Activated naive CD8-positive, alpha-beta T cell treated with anti-CD3 and anti-CD28 coated beads, Interleukin-2, amount 50 U/mL, for 24 hours (primary cell): ENCODE measurements at places on chromosomes 6 and 20.
A peak's percentile ranks its signal among the peaks of the same experiment; 100 is the strongest.

- DNase-seq: no peak
- H3K4me1 ChIP-seq: peaks cover 36% of the 10 kb centered on the region
- peaks cover 30% of the 10 kb centered on the region for H3K36me3 ChIP-seq
- peak overlapping the region; percentile 71 for H3K27ac ChIP-seq
Measured at GRCh38 chr6:43627008-43627825, 1.8 kb downstream of the GTPBP2 start.

GRCh38 chr20:17358854-17359253, 132.0 kb downstream of the PCSK2 start:
- no peak for DNase-seq
- no peak overlapping the region for H3K27ac ChIP-seq

DNA sequence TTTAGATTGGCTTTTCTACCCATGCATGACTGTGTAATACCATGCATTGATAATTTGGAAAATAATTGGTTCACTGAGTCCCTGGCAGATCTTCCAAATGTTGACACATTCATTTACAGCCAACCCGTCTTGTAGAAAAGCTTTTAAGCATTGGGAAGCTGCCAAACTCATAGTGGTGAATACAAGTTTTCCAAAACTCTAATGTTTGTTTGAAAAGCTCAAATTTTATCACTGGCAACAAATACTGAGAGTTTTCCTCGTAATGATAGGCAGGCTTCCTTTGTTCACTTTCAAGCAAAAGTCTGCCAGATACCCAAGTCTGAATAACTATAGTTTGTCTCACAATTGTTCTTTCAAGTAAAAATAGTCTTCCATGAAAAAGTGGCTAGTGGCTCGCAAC, 143.0 kb downstream of the FIG4 start:
- no peaks in the 10 kb centered on the region for H3K27me3 ChIP-seq
- no peak for DNase-seq
- H3K27ac ChIP-seq: no peak overlapping the region
- no peaks in the 10 kb centered on the region for H3K4me1 ChIP-seq

DNA sequence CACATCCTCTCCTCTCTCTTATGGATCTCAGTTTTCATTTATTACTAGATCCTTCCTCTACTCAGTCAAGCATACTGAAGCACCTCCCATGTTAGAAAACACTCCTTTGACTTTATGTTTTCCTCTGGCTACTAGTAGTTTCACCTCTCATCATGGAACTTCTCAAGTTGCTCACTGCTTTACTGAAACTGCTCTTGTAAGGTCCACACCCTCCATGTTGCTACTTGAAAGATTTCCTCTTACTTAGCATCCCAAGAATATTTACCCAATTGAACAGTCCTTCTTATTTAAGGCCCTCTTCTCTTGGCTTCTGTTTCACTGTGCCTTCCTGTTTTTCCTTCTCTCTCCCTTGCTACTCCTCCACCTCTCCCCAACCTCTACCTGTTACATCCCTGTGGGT, 230.3 kb downstream of the TBC1D7 start:
- no peaks in the 10 kb centered on the region for H3K27me3 ChIP-seq
- DNase-seq: no peak
- H3K36me3 ChIP-seq: no peaks in the 10 kb centered on the region
- H3K4me1 ChIP-seq: no peaks in the 10 kb centered on the region
- H3K27ac ChIP-seq: no peak overlapping the region
- no peak overlapping the region for H3K4me3 ChIP-seq

- peaks cover 41% of the 10 kb centered on the region for H3K4me1 ChIP-seq
- H3K36me3 ChIP-seq: peaks cover 20% of the 10 kb centered on the region
- H3K27me3 ChIP-seq: no peaks in the 10 kb centered on the region
- DNase-seq: peak; percentile 32
- H3K27ac ChIP-seq: peak overlapping the region; percentile 96
Measured at GRCh38 chr6:15246666-15247499, 1.0 kb downstream of the JARID2 start.

DNA sequence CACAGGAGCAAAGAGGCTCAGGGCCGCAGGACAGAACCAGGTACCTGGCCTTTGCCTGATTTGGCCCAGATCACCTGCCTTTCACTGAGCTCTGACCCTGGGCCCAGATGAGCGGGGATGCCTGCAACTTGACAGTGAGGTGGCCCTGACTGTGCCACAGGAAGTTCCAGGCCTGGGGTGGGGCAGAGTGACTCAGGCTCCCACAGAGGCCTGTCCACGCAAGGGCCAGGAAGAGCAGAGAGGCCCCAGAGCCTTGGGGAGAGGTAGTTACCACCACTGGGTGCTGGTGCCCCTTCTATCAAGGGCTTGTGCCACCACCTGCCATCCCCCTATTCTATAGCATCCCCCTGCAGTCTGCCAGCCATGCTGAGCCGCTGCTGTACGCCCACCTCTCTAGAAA, 4.1 kb upstream of the NOL4L start:
- peaks cover 21% of the 10 kb centered on the region for H3K27me3 ChIP-seq
- no peak overlapping the region for H3K4me3 ChIP-seq
- no peak overlapping the region for H3K27ac ChIP-seq
- H3K4me1 ChIP-seq: peaks cover 13% of the 10 kb centered on the region
- H3K36me3 ChIP-seq: no peaks in the 10 kb centered on the region

DNA sequence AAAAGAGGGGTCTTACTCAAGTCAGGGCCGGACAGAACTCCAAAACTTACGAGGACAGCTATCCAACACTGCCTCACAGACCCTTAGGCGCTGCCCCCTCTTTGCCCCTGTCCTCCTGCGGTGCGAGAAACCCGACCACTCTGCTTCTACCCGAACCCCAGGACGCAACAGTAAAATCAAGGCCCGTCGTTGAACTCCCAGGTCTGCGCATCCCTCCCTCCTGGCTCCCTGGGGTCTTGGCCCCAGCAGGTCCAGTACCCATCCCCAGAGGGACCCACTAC, 6.4 kb downstream of the OLIG3 start:
- peaks cover 2% of the 10 kb centered on the region for H3K36me3 ChIP-seq
- peaks cover 32% of the 10 kb centered on the region for H3K4me1 ChIP-seq
- DNase-seq: no peak

DNA sequence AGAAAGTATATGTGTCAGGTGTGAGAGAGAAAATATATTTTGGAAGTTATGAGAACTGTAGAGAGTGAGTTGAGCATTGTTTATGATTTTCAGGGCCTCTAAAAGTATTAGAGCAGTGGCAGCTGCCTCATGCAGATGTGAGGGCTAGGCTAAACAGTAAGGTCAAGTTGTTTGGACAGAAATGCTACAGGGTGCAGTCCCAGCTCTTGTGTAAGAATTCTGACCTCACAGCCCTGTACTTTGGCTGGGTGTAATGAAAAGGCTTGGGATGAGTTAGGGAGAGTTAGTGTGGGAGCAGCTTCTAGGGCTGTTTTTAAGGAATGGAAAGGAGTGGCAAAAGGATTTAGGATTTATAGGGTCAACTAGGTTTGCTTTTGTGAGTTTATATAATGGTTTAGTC, 764.8 kb upstream of the ADGRB3 start:
- no peak for DNase-seq
- H3K27me3 ChIP-seq: no peaks in the 10 kb centered on the region
- no peaks in the 10 kb centered on the region for H3K4me1 ChIP-seq
- no peaks in the 10 kb centered on the region for H3K36me3 ChIP-seq
- H3K4me3 ChIP-seq: no peak overlapping the region

DNA sequence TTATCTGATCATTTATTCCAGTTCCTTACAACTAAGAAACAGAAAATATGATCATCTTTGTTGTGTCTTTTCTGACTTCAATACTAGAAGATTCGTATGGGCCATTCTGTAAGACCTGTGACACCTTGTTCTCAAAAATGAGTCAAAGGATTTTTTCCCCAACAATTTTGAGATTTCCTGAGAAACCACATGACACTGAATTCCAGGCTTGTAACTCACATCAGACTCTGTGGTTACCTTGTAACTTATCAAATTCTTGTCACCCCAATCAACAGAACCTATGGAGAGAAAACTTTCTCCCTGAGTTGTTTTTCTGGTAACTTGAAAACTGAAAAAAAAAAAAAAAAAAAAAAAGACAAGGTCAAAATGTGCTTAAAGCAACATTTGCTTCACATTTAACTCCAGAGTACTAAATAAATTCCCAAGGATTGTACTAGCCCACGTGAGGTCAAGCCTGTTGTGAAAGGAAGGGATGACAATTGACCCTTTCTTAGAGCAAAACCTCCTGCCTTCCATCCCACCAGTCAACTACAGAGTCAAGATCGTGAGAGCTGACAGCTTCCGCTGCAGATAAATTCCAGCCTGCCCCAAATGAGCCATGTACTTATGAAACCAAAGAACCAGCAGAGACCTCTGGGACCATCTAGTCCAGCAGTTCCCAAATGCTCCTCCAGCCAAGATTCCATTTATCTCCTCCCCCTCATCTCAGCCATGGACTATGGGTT, 140.3 kb downstream of the TBX18 start:
- no peaks in the 10 kb centered on the region for H3K36me3 ChIP-seq
- DNase-seq: no peak
- H3K4me3 ChIP-seq: no peak overlapping the region
- H3K27ac ChIP-seq: no peak overlapping the region
- H3K27me3 ChIP-seq: no peaks in the 10 kb centered on the region

- no peak overlapping the region for H3K27ac ChIP-seq
- peaks cover 13% of the 10 kb centered on the region for H3K4me1 ChIP-seq
- no peak overlapping the region for H3K4me3 ChIP-seq
- DNase-seq: no peak
Measured at GRCh38 chr6:20744911-20745557, 210.8 kb downstream of the CDKAL1 start.

- no peak overlapping the region for H3K27ac ChIP-seq
- H3K27me3 ChIP-seq: peaks cover 39% of the 10 kb centered on the region
- no peak overlapping the region for H3K4me3 ChIP-seq
- H3K4me1 ChIP-seq: peaks cover 8% of the 10 kb centered on the region
- H3K36me3 ChIP-seq: no peaks in the 10 kb centered on the region
- no peak for DNase-seq
Measured at GRCh38 chr20:995170-995569, 6.9 kb downstream of the RSPO4 start.

GRCh38 chr6:45388328-45388727, 10.6 kb upstream of the SUPT3H start:
- DNase-seq: no peak
- peaks cover 12% of the 10 kb centered on the region for H3K36me3 ChIP-seq
- H3K27ac ChIP-seq: no peak overlapping the region
- peaks cover 2% of the 10 kb centered on the region for H3K4me1 ChIP-seq

DNA sequence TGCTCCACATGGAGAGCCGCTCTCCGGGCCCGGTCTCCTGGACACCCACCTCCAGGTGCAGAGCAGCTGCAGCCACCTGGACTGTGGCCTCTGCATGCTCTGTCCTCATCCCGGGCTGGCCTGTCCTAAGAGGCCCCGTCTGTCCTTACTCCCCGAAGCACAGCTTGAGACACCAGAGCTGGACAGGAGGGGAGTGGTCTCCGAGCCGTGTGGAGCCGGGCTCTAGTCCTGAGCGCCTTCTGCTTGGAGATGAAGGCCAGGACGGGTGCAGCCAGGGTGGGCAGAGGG, 6.7 kb upstream of the NTSR1 start:
- H3K4me1 ChIP-seq: peaks cover 4% of the 10 kb centered on the region
- no peaks in the 10 kb centered on the region for H3K36me3 ChIP-seq
- H3K27me3 ChIP-seq: peaks cover 3% of the 10 kb centered on the region
- H3K4me3 ChIP-seq: no peak overlapping the region
- H3K27ac ChIP-seq: no peak overlapping the region
- DNase-seq: no peak

DNA sequence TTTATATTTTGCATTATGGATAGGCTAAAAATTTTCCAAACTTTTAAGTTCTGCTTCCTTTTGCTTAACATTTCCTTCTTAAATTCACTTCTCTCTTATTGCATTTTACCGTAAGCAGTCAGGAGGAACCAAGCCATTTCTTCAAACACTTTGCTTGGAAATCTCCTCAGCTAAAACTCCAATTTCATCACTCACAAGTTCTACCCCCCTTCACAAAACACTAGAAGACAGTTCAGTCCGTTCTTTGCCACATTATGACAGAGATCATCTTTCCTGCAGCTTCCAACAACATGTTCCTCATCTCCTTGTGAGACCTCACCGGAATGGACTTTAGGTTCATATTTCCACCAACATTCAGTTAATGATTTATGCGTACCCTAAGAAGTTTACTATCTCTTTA, 79.2 kb upstream of the LY86 start:
- no peaks in the 10 kb centered on the region for H3K4me1 ChIP-seq
- H3K27ac ChIP-seq: no peak overlapping the region
- peaks cover 59% of the 10 kb centered on the region for H3K27me3 ChIP-seq
- DNase-seq: no peak

GRCh38 chr20:47334022-47334551, 22.4 kb downstream of the ZMYND8 start:
- no peak for DNase-seq
- no peak overlapping the region for H3K4me3 ChIP-seq
- peaks cover 48% of the 10 kb centered on the region for H3K4me1 ChIP-seq
- no peaks in the 10 kb centered on the region for H3K27me3 ChIP-seq

GRCh38 chr6:5762561-5762968, 244.2 kb downstream of the NRN1 start:
- DNase-seq: no peak
- no peak overlapping the region for H3K4me3 ChIP-seq
- peaks cover 5% of the 10 kb centered on the region for H3K4me1 ChIP-seq
- H3K27me3 ChIP-seq: no peaks in the 10 kb centered on the region
- H3K27ac ChIP-seq: no peak overlapping the region

DNA sequence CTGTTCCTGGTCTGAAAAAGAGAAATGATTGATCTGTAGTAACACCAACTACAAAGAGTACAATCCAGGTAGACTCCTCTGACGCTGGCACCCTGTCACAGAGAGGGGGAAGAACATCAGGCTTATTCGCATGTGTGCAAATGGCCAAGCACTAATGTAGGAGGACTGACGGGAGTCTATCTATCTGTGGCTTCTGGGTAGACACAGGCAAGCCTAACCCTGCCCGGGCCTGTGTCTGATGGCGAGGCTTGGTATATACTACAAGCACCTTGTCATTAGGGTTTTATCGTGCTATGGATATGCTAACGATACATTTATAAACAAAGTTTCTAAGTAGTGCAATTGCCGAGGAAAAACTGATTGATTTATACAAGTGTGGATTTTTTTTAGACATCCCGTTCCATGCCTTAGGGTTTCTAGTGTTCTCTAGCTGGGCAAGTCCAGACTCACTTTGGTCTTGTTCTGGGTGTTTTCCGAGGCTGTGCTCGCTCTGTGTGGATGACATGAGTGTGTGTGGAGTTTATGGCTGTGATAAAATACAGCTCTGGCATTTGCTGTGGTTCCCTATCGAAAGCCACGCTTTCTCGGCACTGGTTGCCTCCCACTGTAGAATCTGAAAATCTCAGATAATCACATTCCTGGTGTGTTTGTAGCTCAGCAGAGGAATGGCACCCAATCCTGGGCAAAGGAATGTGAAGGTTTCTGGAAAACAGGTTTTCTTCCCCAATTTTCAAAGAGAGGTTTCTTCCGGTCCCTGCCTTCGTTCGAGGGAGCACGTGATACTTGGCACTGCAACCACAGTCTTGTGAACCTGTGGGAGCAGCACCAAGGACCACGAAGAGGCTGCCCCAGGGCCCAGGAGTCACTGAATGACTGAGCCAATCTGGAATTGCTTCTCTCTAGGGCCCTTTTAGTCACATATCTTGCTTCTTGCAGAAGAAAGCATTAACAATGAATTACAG, 67.5 kb upstream of the EDN1 start:
- H3K27ac ChIP-seq: no peak overlapping the region
- no peaks in the 10 kb centered on the region for H3K27me3 ChIP-seq
- no peak overlapping the region for H3K4me3 ChIP-seq
- H3K36me3 ChIP-seq: no peaks in the 10 kb centered on the region
